ENCODE measurements at places on chromosomes 2 and 18. TPM values are rescaled to one million over a fixed set of nuclear protein-coding genes. Genes with fewer than 3 reads are reported as not detected.

Gene COL3A1
- 88.0 TPM for total RNA-seq

Gene SCYGR4
- total RNA-seq = not detected

DNA sequence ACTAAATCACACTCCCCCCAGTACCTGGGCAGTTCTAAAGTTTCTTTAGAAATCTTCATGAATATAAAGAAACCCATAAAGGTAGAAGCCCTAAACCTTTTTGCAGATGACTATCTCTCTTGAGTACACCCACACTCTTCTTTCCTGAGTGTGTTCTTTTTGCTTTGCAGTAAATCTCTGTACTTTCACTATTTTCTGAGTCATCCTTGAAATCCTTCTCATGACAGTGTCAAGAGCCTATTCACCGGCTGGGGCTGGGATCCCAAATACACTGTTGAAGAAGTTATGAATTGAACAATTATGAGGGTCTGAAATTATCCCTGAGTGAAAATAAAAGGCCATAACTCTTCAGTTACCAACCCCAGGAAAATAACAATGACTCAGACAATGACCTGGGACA lies 133.9 kb upstream of the CCDC195 start:
- no peak for DNase-seq

DNA sequence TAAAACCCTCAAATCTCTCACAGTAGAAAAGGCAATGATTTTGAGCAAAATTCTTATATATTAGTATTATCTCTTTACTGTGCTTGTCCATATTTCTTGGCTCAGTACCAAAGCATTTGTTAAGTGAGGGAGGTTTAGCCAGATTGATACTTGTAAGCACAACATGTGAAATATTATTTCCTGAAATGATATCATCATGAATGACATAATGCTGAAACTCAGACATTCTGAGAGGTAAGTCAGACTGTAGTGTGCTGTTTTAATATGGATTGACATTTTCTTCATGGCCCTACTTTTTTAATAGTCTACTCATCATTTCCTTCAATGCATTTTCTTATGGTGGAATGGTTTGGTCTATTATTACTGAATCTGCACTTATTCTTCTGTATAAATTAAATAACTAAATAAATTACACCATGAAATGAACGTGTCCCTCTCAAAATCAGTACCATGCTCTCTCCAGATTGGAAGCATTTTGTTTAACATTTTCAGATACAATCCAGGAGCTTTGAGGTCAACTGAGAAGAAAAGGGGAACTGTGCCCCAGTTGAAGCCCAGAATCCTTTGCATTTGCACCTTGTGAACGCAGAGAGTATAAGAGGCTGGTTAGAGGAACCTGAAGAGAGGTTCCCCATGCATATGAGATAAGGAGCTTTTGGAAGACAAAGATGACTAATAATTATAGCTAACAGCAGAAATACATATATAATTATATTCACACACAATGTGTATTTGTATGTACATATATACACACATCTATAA lies 50.1 kb upstream of the CRACDL start:
- no peak for DNase-seq
